Stimulated activated CD4-positive, alpha-beta T cell treated with anti-CD3 and anti-CD28 coated beads, Interleukin-12 subunit alpha, Interleukin-12 subunit beta, amount 100 ng/mL, for 4 hours (primary cell): ENCODE measurements at places on chromosomes 16 and 17.
A peak's percentile ranks its signal among the peaks of the same experiment; 100 is the strongest.

DNA sequence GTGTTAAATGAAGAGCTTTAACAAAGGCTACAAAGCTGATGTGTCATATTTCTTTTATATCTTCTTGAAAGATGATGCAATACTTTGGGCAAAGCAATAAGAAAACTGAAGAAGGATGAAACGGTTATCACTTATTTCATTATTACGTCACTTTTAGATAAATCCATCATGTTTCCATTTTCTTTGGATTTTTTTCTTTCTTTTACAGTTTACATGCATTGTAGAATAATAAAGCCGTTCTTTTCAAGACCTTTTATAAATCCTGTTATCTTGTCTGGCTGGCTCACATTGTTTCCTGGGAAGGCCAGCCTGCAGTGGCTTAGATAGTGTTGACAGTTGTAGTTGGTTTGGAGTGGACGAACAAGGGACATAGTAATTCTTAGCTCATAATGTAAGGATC lies 28.9 kb downstream of the TANC2 start:
- no peak for DNase-seq

GRCh38 chr17:44315760-44316731 lies 7.6 kb downstream of the RUNDC3A start:
- no peak for DNase-seq

GRCh38 chr16:87470332-87470731 lies 22.5 kb downstream of the ZCCHC14 start:
- no peak for DNase-seq

DNA sequence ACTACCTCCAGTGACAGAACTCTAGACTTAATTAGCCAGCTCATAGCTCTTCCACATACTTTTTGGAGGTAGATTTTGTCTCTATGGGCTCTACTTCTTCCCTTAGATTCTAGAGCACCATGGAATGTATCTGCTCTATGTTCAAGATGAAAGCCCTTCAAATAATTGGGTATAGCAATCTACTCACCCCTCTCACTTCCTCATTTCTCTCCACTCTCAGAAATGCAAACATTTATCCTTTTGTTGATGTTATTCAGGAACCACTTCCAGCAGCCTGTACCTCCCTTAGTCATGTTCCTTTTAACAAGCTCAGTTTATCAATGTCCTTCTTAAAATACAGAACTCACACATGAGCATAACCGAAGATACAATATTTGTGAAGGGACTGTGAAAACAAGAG lies 78.5 kb downstream of the GRIN2A start:
- DNase-seq = no peak

DNA sequence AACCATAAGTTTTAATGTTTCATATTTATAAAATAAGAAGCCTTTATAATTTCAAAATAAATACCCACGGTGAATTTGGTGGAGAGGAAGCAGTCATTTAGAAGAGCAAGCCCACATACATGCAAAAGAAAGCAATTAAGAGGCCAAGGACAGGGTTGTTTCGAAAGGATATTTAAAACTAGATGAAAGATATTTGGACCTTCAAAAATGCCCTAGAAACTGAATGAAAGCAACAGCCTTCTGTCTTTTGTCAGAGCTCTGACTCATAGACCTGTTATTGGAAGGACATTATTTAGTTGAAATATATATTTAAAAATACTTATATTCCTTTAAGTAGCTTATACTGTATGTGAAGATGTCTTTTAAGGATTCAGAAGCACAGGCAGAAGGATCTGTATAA lies 8.6 kb upstream of the METTL9 start:
- DNase-seq = no peak

DNA sequence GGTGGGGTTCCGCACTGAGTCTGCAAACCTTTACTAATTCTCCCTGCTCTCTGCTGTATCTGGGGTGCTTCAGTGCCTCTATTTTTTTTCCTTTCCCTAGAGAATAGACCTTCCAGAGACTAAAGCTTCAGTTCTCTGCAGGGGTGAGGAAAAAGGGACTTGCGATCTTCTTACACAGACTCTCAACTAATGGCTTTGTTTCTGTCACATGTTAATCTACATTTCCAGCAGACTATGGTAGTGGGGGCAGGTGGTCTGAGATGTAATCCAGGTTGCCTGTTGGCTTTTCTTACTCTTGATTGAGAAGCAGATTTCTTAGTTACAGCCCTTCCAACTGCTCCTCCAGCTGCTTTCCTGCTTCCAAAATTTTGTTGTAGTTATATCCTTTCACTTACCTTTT lies 229.0 kb upstream of the NLRP1 start:
- no peak for DNase-seq

GRCh38 chr17:29571883-29572681 lies 3.6 kb downstream of the TP53I13 start:
- no peak for DNase-seq

DNA sequence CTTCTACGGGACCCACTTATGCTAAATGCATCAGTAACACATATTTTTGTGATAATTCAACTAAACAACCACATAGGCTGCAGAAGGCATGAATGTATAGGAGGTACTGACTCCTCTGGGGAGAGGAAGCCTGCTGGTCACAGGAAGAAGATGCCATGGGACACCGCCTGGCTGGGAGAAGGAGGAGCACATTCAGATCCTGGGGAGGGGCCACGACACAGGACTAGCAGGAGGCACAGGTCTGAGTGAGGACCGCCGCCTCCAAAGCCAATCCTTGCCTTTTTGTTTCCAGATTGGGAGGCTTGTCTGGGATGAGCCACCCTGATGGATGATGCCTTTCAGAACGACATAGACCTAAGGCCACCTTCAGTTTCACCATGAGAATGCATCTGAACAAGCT lies 34.6 kb downstream of the MBTPS1 start:
- no peak for DNase-seq

DNA sequence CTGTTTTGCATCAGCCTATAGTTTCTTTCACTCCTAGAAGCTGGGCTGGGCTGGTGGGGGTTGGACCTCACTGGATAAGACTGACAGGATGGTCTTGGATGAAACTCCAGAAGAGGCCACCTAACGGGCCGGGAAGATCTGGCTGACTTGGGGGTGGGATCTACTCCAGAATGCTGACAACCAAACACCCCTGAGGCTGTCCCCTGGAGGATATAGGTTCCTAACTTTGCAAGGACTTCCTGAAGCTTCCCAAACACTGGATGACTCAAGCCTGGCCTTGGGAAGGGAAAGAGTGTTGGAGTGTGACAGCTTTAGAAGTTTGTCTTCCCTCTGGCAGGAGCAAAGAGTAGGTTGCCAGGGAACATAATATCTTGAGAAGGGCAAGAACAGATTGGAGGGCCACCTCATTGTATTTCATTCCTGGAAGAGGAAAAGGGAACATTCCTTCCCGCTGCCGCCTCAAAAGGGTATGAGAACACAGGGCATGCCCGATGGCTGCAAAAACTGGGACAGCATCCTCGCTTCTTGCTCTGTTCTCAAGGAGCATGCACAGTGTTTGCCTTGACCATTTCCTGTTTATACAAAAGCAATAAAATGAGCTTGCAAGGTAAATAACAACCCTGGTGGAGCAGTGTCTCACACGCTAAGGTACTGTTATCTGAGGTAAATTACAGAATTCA lies 6.8 kb upstream of the CYB5B start:
- no peak for DNase-seq

DNA sequence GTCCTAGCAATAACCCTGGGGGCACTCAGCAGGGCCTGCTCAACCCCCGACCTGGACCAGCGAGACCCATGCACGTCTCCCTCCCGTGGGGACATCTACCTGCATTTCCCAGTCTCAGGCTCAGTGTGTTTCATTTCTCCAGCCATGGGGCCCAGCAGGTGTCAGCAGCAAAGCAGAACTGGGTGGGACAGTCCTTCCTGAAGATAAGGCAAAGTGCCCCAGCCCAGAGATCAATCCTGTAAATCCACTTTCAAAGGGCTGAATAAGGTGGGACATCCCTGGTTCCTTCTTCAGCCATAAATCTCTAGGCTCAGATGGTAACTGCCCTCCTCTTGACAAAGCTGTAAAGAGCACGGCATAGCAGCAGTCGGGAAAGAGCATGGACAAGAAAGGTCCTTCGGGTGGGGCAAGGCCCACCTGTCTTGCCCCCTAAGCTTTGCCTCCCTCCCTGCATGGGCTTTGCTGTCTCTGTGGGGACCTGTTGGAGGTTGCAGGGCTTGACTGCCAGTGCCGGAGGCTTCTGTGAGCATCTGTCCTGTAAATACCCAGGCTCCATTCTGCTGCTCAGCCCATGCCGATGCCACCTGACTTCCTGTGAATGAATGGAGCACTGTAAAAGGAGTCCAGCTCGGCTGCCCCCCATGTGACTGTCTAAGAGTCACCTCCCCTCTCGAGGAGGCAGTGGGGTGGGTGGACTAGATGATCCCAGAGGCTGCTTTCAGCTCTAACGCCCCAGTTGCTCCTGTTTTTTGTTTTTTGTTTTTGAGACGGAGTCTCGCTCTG lies 84.8 kb upstream of the TBC1D3K start:
- no peak for DNase-seq

GRCh38 chr16:86095131-86095752 lies 196.3 kb downstream of the IRF8 start:
- DNase-seq = no peak

DNA sequence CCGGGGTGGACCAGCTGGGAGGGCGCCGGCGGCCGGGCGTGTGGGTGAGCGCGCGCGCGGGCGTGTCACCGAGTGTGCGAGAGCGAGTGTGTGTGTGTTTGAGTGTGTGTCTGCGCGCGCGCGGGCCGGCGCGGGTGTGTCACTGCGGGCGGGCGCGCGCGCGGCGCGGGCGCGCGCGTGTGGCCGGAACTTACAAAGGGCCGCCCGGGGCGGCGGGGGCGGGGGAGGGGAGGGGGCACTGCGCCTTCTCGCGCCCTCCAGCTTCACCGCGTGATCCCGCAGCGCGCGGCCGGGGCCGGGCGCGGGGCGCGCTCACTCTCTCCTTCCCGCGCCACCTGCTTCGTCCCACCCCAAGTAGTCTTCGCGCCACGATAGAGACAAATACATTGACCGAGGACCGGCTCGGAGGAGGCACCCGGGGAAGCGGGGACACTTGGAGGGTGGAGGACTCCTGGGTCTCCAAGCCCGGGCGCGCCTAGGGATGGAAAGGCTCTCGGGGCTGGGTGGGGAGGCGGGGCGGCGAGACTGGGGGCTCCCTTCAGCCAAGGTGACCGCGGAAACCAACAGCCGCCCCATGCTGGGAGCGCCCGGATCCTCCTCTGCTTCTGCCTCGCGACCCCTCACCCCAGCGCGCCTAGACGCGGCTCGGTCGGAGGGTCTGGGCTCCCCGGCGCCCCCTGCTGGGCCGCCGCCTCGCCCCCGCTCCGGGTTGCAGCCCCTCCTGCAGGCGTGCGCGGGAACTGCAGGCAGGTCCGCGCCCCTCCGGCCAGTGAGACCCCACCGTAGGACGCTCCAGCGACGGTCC lies at the start of gene SRCIN1:
TSS of gene SRCIN1 (minus strand) at position 112 of the 805 bp plus-strand sequence. CDS start 247 bp downstream, outside the sequence.
- peak; percentile 48 for DNase-seq

GRCh38 chr16:75374388-75374787 lies 58.9 kb downstream of the CFDP1 start:
- no peak for DNase-seq

- DNase-seq = no peak
Measured at GRCh38 chr17:81865733-81866439, 5.3 kb downstream of the ARHGDIA start.

DNA sequence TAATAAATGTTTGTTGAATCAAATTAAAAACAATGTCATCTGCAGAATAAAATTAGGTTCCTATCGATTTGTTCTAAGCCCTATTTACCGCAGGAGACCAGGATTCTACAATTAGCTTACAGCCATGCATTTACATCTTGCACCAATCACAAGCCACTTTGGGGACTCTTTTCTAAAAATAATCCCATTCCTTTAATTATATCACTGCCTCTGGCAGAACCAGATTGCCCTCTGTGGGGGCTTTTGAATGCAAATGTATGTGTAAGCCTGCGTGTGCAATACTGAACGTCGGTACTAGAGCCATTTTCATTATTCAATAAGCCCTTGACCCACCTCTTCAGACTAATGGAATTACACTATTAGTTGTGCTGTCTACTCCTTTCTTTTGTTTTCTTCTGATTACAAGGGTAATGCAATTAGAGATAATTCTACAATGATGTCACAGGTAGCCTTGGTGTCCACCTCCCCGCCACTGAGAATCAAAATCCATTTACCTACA lies 391.3 kb upstream of the XYLT1 start:
- DNase-seq = no peak

- no peak for DNase-seq
Measured at GRCh38 chr16:12186774-12187335, 210.3 kb downstream of the SNX29 start.

DNA sequence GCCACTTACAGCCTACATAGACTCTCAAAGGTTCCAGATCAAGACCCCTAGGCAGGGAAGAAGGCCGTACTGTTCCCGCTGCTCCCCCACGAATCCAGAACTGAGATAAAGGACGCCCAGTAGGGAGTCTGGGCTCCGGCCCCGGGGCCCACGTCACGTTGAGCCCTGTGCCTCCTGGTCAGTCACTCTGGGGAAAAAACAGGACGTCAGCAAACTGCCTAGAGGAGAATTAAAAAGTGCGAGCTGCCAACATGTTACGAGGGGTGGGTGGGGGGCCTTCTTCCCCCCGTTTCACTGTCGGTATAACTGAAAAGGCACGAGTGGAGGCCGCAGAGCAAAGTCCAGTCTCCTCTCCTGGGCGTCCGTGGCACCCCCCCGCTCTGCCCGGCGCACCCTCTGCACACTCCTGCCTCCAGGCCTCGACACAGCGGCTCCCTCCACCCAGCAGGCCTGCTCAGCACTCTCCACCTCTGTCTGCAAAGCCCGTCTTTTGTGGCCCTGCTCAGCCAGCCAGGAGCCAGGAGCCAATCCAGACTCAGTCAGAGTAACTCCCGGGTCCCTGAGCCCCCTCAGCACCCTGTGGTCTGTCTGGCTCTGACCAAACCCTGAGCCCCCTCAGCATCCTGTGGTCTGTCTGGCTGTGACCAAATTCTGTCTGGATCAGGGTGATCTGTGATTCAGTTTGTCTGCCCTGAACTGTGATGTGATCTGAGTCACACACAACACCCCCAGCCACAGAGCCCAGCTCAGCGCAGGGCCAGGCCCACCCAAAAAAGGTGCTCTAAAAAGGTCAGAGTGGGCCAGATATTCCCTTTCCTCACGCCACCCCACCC lies 6.2 kb downstream of the ITGAE start:
- DNase-seq = no peak

DNA sequence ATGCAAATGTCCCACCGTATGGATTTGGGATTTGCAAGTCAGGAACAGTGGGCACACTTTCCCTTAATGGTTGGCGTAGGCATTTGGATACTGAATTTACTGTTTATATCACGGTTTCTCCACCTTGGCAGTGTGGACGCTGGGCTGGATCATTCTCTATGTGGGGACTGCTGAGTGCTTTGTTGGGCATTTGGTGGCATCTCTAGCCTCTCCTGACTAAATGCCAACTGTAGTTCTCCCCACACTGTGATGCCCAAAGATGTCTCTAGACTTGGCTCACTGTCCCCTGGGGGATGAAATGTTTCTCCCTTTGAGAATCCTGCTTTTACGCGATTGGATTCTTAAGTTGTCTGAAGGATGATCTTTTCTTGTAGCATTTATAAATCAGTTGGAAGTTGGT lies 49.0 kb downstream of the RBFOX1 start:
- no peak for DNase-seq

GRCh38 chr16:2531371-2531695 lies at the start of gene CEMP1:
TSS of gene CEMP1 (minus strand) at chr16:2531408. CDS start at chr16:2531073, 335 bp downstream.
- DNase-seq = no peak
